ENCODE measurements at places on chromosomes 12 and 14. TPM values are rescaled to one million over a fixed set of nuclear protein-coding genes. Genes with fewer than 3 reads are reported as not detected.

NFKBIA gene
- total RNA-seq: 42.7 TPM

SLC22A17 gene
- total RNA-seq: 10.6 TPM

LYSET gene
- total RNA-seq: 17.3 TPM

PAPLN gene
- 1.3 TPM for total RNA-seq

NEUROD4 gene
- total RNA-seq: not detected

GRCh38 chr14:101098177-101098576, 194.7 kb upstream of the RTL1 start:
- DNase-seq: no peak

DNA sequence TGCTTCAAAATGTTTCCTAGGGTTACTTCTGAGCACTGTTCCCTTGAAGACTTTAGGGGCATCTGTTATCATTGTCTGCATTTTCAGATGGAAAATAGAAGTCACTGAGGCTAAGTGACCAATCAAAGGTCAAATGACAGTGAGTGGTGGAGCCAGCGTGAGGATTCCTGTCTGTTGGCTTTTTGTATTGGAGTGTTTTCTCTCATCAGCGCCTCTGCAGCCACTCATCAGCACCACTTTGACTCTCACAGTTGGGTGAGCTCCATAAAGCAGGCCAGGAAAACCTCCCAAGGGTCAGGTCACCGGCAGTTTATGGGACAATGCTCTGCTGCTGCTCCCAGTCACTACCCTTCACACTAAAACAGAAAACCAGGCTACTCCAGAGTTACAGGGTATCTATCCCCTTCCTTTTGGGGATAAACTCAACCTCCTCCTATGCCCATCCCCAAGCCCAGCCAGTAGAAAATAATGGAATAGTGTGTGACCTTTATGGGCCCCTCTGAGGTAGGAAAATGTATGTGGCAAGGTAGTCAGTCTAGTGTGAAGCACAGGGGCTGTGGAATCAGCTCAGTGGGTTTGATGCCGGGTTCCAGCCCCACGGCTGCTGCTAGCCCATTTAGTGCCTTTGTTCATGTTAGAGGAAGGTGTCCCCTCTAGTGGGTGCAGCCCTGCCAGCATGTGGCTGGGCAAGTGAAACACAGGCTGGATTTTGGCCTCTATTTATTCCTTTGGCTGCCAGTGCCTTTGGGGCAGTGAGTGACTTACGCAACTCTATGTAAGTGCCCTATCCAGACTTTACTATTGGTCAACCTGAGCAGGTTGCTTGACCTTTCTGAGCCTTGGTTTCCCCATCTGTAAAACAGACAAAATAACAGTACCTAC, 133.8 kb upstream of the CPM start:
- DNase-seq: no peak

GRCh38 chr14:95564060-95564459, 29.2 kb downstream of the GLRX5 start:
- DNase-seq: no peak

GRCh38 chr12:104358353-104359003, 54.9 kb downstream of the EID3 start:
- DNase-seq: no peak

DNA sequence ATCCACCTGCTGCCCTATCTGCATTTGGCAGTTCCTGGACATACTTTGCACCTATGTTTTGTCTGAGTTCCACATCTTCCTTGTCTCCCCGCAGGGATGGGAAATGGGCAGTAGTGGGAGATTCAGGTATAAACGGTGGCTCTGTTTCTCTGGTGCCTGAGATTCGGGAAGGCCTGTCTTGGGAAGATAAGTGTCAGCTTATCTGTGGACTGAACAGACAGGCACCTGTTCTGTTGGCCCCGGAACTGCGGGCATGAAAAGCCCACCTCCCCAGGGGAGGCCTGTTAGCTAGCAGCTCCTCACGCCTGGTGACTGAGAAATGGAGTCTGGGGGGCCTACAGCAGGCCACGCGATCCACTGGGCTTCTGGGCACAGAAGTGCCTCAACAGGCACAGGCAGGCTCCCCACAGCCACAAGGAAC, 5.8 kb downstream of the PHB2 start:
- peak; percentile 69 for DNase-seq

DNA sequence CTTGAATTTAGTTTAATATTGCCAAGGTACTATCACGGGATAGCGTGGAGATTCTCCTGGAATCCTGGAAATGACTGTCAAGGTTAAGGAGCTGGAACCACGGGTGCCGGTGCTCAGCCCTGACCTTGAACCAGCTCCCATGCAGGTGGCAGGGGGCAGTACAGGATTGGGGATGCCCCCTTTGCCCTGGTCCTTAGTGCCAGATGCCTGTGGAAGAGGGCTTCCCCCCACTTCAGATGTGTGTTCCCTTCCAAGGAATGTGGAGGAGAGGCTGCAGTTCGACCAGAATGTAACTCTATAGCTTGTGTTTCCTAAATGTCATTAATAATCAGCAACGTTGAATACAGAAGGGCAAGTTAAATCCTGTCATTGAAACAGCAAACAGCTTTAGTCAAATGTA, 258.9 kb downstream of the VRK1 start:
- no peak for DNase-seq

- peak; percentile 83 for DNase-seq
Measured at GRCh38 chr12:114668151-114668885, 15.7 kb downstream of the TBX3 start.

GRCh38 chr14:33376510-33376909, 437.8 kb downstream of the NPAS3 start:
- DNase-seq: no peak

GRCh38 chr12:11711651-11712327, 62.3 kb downstream of the ETV6 start:
- no peak for DNase-seq

DNA sequence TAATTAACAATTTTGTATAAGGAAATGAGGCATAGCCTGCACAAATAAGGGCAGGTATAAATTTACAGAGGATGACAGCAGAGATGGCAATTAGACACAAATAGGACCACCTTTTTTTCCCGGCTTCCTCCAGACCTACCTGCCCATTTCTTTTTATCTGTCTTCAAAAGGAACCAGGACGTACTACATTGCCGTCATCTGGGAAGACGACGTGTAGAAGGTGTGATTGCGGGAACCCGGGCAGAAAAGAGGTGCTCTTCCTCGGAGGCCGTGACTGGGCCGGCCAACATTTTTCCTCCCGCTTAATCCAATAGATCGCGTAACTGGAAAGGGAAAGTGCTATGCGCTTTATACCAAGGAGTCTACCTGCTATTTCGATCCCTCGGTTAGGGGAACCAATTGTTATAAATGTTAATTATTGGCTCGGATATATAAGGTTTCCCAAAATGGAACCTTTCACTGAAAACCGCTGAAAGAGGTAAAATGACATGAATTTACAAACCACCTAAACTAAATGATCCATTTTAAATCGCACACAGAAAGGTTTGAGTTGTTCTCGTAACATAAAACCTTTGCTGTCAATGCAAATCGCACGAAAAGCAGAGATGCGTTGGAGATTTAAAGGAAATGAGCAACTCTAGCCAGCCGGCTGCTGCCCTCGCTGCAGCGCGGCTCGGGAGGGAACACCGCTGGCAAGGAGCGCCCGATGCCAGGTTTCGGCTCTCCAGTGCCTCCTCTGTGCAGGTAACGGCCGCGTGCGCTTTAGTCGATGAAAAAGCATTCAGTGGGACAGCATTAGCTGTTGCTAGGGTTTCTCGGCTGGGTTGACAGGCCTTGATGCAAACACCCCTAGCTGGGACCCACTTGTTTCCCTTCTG, 2.8 kb upstream of the SIX1 start:
- no peak for DNase-seq

- peak; percentile 77 for DNase-seq
Measured at GRCh38 chr12:103771466-103771865, 69.6 kb downstream of the NT5DC3 start.

DNA sequence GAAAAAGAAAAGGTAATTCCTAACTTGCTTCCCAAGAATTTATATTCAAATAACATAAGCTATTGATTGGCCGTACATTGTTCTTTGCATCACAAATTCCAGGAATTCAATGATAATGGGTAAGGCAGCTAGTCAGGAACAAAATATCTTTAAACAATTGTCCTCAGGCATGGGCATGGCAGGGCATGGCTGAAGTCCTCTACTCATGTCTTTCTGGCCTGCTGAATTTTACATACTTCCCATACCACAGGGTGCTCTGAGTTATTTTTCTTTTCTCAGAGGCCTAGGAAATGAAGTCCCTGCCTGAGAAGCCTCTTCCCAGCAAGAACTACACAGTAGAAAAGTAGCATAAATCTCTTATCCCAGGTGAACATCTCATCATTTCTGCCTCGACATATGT, 15.1 kb upstream of the DRAM1 start:
- DNase-seq: no peak

- DNase-seq: no peak
Measured at GRCh38 chr12:97640826-97641225, 178.2 kb downstream of the RMST start.

DNA sequence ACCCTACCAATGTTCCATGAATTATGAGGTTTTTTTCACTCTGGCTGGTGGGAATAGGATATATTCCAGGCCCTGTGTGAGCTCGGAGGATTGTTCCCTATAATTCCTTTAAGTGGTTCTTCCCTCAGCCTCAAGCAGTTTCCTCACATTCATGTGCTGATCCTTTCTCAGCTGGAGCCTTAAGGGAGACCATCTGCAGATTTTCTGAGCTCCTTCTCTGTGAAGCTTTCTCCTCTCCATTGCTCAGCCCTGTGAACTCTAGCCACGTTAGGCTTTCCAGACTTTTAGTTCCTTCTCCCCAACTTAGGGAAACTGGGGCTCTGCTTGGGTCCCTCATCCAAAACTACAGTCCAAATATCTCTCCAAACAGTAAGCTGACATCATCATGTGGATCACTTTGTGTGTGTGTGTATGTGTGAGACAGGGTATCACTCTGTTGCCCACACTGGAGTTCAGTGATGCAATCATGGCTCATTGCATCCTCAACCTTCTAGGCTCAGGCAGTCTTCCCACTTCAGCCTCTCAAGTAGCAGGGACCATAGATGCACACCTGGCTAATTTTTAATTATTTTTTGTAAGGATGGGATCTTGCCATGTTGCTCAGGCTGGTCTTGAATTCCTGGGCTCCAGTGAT, 219.5 kb upstream of the OTX2 start:
- DNase-seq: no peak

DNA sequence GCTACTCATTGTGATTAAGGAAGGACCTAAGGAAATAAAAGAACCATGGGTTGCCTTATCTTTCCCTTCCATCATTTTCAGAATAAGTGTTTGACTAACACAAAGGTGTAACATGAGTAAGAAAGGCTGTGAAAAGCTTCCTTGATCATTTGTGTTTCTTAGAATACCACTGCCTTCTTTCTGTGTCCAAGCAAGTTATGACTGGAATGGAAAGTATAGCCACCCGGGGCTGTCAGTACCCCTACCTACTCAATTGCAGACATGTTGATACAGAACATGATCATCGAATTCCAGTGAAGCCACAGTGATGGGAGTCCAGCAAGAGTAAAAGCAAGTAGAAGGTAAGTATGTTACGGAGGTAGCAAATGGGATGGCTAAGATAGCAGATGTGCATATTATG, 209.8 kb downstream of the PELI2 start:
- no peak for DNase-seq

- no peak for DNase-seq
Measured at GRCh38 chr12:84764001-84764400, 148.6 kb downstream of the SLC6A15 start.

DNA sequence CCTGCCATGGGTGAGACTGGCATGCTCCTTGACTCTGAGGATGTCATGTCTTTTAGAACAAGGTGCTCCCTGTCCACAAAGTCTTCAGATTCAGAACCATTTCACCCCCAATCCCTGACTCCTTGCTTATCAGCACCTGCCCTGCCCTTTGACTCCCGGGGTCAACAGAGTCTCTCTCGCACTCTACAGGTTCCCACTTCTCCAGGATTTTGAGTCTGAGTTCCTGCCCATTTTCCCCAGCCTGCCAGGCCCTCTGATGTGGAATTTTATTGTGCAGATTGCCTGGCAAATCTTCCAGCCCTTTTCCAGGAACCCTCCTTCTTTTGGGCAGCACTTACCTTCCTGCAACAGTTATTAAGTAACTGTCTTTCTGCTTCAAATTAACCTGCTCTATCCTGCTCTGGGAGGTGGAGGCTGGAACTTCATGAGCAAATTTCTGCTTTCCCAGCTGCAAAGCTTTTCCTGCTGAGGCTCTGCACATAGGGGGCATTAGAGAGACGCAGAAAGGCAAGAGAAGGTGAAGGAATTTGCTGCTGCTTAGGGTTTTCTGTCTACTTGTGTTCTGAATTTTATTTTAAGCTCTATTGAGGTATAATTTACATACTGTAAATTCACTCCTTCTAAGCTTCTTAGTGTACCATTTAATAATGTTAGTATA, 259.1 kb downstream of the PCNX1 start:
- no peak for DNase-seq

DNA sequence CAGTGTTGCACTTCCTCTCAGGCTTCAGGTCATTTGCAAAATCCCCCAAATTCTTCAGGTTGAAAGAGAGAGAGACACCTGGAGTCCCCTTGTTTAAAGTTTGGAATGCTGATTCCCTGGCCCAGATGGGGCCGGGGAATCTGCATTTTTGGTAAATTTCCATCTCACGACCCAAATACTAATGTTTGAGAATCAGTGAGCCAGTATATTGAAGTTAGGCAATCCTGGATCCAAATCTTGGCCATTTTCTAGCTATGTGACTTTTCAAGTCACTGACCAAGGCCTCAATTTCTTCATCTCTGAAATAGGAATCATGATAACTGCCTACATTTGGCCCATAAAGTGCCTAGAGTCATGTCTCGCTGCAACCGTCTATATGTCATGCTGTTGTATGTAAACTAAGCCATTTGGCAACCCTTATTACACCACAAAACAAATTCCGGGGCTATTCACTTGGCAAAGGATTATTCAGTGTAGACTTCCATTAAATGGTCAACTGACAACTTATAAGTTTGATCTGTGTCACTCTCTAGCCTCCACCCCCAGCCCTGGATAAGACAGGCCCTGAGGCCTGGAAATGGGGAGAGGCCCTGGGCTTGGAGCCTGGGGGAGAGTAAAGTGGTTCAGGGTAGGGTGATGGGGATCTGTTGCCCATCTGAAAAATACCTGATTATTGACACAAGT, 3.7 kb upstream of the ZFP36L1 start:
- DNase-seq: no peak

- DNase-seq: no peak
Measured at GRCh38 chr14:94691660-94692034, 78.3 kb downstream of the GSC start.
